Activated CD4-positive, CD25-positive, alpha-beta regulatory T cell treated with anti-CD3 and anti-CD28 coated beads, Interleukin-2, amount 50 U/mL, for 24 hours (primary cell): ENCODE measurements at places on chromosomes 13 and 19.
A peak's percentile ranks its signal among the peaks of the same experiment; 100 is the strongest.

DNA sequence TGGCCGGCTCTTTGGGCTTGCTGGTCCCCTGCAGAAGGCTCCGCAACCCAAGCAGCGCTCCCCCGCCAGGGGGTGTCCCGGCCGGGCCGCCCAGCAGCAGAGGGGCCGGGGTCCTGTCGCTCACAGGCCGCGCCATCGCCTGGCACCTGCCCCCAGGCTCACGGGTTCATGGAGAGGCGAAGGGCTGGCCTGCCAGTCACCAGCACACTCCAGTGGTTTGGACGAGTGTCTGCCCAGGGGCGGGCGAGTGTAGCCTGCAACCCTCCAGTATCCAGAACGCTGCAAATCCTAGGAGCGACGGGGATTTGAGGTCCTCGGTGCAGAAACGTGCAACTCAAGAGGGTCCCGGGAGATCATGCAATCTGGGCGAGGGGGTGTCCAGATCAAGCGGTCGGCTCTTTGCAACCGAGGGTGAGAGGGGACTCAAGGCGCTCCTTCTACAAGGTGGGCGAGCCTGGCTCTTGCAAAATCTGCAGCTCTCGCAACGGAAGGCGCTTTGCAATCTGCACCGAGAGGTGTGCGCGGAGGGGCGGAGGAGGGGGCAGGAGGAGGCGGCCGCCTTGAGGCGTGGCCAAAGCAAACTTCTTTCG is at the start of gene DBP:
Gene DBP (minus strand): TSS at position 521 of the 590 bp plus-strand sequence. CDS start 385 bp downstream, at position 136.
- no peak for ATAC-seq

DNA sequence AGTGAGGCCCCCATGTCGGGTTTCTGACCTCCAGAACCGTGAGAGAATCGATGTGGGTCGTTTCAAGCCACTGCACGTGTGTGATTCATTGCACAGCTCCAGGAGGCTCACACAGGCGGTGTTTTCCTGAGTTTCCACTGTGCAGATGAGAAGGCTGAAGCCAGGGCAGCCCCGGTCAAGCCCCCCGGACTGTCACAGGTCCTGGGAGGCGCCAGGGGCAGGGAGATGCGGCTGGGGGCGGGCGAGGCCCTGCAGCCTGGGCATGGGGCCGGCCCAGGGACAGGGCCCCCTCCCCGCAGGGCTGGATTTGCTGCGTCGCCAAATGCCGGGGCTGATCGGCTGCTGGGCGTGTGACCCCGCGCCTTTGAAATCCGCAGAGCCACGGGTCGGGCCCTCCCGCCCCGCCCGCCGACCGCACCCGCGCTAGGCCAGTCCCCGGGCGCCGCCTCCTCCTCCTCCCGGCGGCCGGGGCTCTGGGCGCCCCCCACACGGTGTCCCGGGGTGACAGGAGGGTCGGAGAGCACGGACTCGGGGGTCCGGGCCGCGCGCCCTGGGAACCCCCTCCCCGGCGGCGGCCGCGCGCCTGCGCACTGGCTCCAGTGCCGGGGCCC is 9.9 kb upstream of the MKNK2 start:
- ATAC-seq = peak; percentile 54

DNA sequence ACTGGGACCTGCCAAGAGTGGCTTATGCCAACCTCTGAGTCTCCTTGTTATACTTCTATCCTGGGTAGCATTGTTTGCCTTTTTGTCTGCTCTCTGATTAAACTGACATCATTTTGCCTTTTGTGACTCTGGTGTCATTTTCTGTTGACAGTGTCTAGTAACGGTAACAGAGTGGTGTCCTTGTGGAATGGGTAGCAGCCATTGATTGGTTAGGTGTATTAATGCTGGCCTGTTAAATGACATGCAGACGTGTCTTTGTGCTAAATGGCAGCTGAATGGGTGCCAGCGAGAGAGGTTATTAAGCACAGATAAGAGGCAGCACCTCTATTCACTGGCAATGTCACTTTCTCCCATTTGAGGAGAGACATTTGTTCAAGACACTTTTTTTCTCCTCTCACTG is 1289.4 kb downstream of the PCDH9 start:
- ATAC-seq = no peak

- no peak for ATAC-seq
These were observed 12.1 kb downstream of the ONECUT3 start for GRCh38 chr19:1765232-1765903.
